CD4-positive, CD25-positive, alpha-beta regulatory T cell (primary cell): ENCODE measurements at places on chromosomes 5 and 9. TPM values are rescaled to one million over a fixed set of nuclear protein-coding genes. Genes with fewer than 3 reads are reported as not detected.

DNA sequence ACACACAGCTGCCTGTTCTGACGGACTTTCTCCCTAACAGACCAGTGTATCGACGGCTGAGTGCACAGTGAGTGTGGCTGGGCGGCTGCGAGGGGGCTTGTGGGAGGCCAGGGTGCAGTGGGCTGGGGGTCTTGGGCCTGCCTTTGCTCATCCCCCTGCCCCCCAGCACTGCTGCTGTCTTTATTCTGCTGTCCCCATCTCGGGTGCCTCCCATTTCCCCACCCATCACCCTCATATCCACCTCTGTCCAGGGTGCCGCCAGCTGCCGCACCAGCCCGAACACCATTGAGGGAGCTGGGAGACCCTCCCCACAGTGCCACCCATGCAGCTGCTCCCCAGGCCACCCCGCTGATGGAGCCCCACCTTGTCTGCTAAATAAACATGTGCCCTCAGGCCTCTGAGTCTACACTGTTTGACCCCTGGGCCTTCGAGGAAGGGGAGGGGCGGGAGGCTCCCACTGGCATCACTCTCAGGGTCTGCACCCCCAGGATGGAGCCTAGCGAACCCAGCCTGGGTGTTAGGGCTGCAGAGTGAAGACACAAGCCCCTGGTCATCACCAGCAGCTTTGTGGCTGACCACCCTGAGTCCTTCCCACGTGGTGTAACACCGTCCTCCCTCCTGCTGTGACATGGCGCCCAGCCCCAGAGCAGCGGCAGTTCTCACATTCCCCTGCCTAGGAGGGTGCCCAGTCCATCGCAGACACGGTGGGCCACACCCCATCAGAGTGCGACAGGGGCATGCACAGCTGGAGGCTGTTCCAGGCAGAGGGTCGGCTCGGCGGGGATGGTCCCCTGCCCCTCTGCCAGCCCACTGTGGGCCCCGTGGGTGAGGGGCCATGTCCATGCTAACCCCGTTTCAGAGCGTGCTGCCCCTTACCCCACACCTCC is 4.0 kb downstream of the LCN2 start:
- H3K27me3 ChIP-seq = no peaks in the 10 kb centered on the region
- no peak overlapping the region for H3K27ac ChIP-seq
- H3K36me3 ChIP-seq = no peaks in the 10 kb centered on the region

The TMEM171 gene
- total RNA-seq = not detected

DNA sequence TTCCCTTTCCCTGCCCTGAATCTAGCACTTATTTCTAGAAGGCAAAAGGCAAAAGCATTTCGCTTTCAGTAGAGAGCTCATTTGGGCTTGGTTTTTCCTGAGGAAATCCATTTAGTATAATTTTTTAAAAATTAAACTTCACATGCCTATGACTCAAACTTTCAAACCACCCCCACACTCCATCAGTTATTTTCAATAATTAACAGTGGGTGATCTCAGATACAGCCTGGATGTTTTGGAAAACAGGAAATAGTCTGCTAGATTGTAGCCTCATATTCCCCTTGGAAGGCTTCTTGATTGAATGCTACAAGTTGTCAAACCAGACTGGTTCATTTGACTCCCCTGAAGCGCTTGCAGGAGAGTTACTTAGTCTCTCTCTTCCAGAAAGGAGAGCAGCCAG is 40.6 kb downstream of the SEMA5A start:
- H3K4me1 ChIP-seq = no peaks in the 10 kb centered on the region
- DNase-seq = no peak
- H3K4me3 ChIP-seq = no peak overlapping the region
- H3K27me3 ChIP-seq = no peaks in the 10 kb centered on the region
- H3K27ac ChIP-seq = no peak overlapping the region
- H3K36me3 ChIP-seq = no peaks in the 10 kb centered on the region

The FGF10 gene
- total RNA-seq = not detected

DNA sequence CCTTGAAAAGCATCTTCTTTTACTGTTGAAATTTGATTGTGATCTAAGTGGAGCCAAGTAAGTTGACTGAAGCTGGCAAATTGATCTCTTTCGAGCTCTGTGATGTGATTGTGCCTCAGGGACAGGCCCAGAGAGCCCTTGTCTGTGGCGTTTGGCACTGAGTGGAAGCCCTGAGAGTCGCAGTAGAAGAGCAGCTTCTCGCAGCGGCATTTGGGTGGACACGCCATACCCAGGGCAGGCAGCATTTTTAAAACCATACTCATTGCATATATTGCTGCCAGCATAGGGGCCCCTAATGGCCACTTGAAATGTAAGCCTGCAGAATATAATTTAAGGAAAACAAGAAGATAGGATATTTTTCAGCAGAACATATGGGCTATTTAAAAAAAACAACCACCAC is 894 bp downstream of the LRRTM2 start:
- no peaks in the 10 kb centered on the region for H3K36me3 ChIP-seq
- H3K4me3 ChIP-seq = no peak overlapping the region
- no peaks in the 10 kb centered on the region for H3K27me3 ChIP-seq

The GDA gene
- total RNA-seq = not detected

The IRX4 gene
- total RNA-seq = not detected
